Stimulated activated CD4-positive, alpha-beta T cell treated with anti-CD3 and anti-CD28 coated beads, Interleukin-1b, Interleukin-23, amount 100 ng/mL, for 1 hour (primary cell): ENCODE measurements at places on chromosomes 4 and X.

DNA sequence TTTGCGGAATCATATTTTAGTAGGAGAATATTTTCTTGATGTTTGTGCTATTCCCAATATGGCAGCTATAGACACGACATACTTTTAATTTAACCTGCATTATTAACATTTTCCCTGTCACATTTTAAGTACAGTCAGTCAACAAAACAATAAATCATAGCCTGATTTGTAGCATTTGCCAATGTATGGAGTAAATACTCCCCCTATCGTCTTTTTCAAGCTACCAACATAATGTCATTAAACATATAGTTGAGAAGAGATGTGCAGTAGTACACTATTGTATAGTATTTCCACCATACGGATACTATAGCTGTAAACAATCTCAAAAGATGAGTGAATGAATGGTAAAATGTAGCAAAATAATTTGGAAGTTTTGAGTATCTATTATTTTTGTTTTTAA, 303.7 kb upstream of the MAGEB2 start:
- DNase-seq = no peak

DNA sequence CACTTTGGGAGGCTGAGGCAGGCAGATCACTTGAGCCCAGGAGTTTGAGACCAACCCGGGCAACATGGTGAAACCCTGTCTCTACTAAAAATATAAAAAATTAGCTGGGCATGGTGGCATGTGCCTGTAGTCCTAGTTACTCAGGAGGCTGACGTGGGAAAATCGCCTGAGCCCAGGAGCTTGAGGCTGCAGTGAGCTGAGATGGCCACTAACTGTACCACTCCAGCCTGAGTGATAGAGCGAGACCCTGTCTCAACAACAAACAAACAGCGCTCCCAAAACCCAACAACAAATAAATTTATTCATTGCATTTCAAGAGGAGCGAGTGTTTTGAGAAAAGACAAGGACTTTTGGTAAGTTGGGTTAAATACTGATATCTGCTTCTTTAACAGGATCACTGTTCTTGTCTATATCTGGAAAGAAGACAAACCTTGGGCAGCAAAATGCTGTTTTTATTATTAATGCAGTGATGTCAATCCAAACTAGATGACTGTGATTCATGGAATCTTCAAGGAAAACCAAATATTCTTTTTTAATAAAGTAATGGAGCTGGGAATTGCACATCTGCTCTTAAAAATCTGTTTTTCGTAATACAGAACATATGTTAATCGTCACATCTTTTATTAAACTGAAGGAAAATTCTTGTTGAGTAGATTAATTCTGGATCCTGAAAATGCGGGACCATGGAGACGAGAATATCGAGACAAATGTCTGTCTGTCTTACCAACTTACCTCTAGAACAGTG, 90.8 kb upstream of the LIMCH1 start:
- no peak for DNase-seq

- DNase-seq = no peak
These were observed 212.7 kb downstream of the CENPC start for GRCh38 chr4:67332627-67333026.

DNA sequence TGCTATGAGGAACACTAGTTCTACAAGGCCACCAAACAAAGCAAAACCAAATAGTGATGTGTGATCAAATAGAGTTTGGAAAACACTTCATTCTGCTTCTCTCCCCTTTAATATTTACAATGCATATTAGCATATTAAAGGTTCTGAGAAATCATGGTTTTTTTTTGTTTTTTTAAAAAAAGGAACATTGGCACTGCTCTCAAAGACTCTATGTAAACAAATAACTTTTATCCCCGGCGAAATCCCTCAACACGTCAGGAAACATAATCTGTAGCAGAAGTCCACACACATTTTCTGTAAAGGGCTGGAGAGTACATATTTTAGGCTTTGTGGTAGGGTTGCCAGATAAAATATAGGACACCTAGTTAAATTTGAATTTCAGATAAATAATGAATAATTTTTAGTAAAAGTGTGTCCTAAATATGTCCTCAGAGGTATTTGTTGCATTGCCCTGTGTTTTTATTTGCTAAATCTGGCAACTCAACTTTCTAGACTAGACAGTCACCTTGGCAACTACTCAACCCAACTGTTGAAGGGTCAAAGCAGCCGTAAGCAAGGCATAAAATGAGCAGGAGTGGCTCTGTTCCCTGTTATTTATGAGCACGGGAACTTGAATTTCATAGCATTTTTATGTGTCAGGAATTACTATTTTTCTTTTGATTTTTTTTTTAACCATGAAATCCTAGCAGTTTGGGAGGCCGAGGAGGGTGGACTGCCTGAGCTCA, 8.6 kb downstream of the SPATA4 start:
- DNase-seq = no peak

GRCh38 chr4:76584241-76585152, 149.5 kb downstream of the SHROOM3 start:
- DNase-seq = no peak

- no peak for DNase-seq
These were observed 17.5 kb downstream of the CFAP99 start for GRCh38 chr4:2436301-2436700.

DNA sequence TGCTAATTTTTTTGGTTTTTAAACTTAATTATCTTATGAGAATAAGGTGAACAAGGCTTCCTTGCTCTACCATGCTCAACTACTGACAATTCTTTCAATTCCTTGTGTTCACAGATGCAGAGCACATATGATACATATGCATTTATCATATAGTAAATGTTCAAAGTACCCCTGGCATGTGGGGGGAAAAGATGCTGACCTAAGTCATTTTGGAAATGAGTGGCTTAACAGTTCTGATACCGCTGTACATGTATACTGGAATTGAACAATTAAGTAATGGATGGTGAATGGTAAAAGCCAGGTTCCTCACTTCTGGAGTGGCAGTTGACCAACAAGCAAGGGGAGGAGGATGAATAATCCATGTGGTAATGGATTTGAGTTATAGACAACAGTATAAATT, 149.6 kb downstream of the NAF1 start:
- no peak for DNase-seq

- DNase-seq = no peak
These were observed 6.9 kb upstream of the HELT start for GRCh38 chr4:185011408-185011807.

- no peak for DNase-seq
These were observed 12.2 kb upstream of the FGF16 start for GRCh38 chrX:77434962-77435361.

DNA sequence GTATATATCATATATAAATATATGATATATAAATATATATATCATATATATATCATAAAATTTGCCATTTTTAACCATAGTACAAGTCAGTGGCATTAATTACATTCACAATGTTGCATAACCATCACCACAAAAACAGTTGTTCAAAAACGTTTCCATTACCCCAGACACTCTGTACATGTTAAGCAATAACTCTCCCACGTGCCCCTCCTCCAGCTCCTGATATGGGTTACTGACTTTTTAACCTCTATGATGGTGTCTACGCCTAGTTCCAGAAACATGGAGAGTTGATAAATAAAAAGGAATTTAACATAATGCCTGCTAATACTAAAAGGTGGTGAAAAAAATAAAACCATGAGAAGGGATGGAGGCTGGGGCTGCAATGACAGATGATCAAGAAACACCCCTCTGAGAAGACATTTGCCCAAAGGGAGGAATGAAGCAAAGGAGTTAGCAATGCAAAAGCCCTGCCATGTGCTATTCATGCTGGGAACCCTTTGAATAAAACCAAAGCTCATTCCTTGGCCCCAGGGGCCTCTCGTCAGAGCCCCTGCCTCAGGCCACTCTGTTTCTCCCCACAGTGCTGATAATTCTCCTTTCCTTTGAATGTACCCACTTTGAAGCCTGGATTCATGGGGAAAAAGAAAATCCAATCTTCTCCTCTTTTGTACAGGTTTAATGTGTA, 144.3 kb downstream of the NWD2 start:
- no peak for DNase-seq

DNA sequence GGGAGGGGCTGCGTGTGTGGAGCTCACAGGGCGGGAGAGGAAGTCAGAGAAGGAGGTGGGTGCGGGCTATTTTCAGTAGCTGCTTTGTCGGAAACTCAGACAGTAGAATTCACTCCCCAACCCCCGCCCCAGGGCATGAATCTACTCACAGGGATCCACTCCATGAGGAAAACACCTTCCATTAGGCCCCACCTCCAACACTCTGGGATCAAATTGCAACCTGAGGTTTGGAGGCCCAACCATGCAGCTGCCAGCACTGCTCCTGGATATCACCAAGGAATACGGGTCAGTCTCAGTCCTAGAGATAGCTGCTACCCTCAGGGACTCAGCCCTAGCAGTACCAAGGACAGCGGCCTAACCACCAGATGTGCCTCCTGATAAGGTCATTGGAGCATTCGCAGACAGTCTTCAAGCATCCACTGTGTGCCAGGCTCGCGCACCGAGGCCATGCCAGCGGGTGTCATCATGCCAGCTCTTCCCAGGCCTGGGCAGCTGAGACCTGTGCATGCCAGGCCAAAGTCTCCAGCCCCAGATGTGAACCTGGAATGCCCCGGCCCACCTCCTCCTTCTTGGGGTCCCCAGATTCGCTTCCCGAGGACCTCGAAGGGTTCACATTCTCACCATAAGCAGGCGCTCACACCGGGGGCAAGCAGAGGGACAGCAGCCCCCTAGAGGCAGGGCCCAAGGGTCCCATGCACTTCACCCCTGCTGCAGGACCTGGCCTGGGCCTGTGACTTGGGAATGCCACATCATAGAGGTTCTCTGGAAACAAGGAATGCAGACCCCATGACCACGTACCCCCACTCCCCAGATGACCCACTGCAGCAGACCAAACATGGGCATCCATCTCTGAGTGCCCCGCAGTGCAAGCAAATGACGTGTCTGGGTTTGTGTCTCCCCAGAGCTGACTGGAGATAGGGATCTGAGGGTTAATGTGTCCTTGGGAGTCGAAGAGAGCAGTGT, 102.3 kb downstream of the ADRA2C start:
- DNase-seq = no peak

DNA sequence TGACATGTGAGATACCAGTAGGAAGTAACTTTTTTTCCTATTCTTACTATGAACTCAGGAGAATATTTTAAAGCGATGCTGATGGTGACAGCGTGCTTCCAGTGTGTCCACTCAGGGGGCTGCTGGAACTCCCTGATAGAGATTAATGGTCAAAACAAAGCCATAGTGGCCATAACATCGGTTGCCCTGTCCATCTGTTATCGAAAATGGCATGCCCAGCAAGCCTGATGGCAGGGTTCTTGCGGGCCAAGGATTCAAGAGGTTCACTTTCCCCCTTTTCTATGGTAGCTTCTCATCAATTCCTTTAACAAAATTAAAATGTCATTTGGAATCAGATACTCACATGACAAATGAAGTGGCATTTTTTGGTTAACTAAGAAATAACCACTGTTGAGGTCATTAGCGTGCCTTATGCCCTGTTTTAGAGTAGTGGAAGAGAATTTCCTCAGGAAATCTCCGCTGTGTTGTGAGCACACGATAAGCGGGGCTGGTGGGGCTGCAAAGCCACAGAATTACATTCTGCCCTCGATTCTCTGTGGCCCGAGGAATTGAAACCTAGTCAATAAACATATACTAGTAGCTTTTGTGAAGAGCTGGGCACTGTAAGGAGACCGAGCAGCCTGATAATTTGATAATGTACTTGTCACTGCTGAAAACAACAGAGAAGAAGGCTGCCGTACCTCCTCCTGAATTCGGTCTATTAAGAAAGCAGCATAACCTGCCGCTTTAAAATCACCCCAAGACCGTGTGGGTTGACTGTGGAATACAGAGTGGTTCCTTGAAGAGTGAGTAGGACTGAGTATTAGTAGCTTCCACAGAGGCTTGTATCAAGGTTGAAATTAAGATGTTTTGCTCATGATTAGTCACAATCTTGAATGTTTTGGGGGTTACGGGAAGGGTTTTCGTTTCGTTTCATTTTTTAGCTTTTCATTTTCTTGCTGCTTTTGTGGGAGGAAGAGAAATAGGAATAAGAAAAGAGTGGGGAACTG, 46.7 kb downstream of the PTCHD1 start:
- no peak for DNase-seq

DNA sequence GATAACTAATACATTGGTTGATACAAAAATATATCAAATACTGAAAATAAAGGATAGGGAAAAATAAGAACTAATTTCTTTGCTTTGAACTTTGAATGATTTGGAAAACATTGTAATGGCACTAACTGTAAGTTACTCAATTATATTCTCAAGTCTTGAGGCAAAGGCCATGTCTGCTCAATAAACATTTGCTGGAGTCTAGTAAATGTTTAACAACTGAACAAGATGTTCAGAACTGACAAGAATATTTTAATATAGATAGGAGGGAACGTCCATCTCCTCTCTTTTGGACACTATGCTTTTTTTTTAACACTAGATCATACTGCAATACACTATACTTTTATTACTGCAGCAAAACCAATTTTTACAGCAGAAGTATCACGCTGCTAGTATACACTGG, 76.2 kb downstream of the PRSS12 start:
- no peak for DNase-seq

DNA sequence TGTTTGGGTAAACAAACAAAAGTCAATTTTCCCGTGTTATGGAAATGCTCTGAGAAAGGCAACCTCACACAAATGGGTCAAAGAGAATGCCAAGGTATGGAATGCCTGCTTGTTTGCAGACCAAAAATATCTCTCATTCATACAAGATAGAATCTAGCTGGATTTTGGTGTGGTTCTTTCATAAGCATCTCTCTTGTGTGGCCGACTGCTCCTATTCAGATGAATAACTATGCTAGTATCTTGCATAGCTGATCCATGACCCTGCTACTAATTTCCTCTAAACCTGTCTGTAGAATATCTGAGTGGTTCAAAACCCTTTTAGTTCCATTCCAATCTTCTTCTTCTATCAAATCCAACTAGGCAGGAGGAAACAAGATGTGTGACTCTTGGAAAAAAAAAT, 28.2 kb upstream of the SORBS2 start:
- no peak for DNase-seq

DNA sequence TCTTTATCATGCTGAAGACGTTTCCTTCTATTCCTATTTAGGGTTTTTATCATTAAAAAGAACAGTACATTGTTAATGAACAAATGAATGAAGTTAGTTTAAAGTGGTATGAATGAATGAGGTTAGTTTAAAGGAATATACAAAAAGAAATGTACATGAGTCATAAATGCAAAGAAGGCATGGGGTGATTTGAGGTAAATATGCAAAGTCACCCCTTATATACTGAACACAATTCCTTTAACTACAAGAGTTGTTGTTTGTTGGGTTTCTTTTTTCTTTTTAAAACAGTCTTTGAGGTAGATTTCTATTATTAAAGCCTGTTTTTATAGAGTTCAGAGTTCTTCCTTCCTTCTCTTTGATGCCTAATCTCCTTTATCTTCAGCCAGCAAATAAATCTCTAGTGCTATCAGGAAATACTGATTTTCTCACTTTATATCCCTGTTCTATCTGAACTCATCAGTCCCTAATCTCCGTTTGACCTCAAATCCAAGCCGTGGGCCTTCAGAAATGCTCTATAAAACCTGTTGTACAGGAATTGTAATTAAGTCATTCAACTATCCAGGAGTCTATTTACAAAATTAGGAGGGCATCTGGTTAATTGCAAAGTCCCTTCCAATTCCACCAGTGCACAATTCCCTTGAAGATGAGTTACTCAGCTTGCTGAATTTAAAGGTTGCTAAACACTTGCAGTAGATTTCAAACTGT, 31.6 kb upstream of the ABCG2 start:
- no peak for DNase-seq

GRCh38 chr4:15936495-15936894, 2.0 kb downstream of the FGFBP1 start:
- DNase-seq = no peak
